Tongue (tissue), 3 donors: ENCODE measurements at places on chromosomes 5 and 9. TPM values are rescaled to one million over a fixed set of nuclear protein-coding genes. Genes with fewer than 3 reads are reported as not detected.
A peak's percentile ranks its signal among the peaks of the same experiment; 100 is the strongest.

Gene ENG
- 11.6 TPM for total RNA-seq

Gene LPCAT1
- total RNA-seq = 24.2 TPM

Gene SAPCD2
- total RNA-seq = 5.6 TPM

Gene TMEM8B
- total RNA-seq = 8.2 TPM

GRCh38 chr9:21841133-21841532 is 38.7 kb downstream of the MTAP start:
- no peak for DNase-seq

GRCh38 chr5:151181818-151182523 is 24.4 kb upstream of the ANXA6 start:
- DNase-seq = no peak

DNA sequence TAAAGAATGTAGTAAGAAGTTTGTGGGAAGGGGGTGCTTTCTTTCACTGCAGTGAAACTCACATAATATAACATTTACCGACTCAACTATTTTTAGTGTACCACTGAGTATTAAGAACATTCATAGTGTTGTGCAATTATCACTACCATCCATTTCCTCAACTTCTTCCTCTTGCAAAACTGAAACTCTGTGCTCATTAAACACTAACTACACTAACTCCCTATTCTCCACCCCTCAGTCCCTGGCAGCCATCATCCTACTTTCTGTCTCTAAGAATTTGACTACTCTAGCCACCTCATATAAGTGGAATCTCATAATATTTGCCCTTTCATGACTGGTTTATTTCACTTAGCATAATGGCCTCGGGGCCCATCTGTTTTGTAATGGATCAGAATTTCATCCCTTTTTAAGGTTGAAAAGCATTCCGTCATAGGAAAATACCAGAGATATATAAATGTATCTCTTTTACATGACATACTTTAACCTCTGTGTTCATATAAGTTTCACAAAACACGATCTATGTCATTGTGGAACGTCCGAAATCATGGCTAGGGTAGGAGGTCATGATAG is 56.3 kb upstream of the DIRAS2 start:
- no peak for DNase-seq

GRCh38 chr9:33952066-33952465 is 96.6 kb downstream of the UBAP2 start:
- DNase-seq = no peak

DNA sequence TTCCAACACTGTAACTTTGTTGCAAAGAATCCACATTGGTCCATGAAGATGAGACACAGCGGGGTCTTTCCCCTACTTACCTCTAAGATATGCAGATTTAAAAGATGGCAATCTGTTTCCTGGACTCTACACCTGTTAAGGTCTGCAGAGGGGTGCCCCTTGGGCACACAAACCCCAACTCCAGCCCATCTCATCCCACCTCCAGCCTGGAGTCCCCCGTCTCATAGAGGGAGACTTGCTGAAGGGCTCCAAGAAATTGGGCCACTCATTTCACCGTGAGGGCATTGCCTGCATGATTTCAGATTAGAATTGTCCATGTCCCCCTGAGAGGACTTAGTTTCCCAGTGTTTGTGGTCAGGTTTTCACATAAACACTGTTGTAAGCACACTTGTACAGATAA is 365.7 kb downstream of the IRX2 start:
- DNase-seq = no peak

GRCh38 chr5:34756781-34757624 is 82.0 kb upstream of the TTC23L start:
- peak; percentile 30 for DNase-seq

DNA sequence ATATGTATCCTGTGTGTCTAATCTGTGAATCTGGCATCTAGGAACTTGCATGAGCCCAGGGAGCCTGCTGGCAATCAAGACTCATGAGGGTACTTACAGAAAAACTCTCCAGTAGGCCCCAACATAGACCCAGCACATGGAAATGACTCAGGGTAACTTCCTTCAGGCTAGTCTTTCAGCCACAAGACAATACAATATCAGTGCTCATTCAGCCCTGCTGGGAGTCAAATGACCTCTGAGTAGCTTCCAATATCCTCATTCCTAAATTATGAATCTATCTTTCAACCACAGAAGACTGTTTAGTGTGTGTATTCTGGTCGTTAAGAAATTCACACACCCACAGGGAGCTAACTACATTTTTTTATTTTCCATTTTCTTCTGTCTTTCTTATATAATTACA is 1273.0 kb downstream of the EFNA5 start:
- peak; percentile 1 for DNase-seq

- DNase-seq = no peak
Measured at GRCh38 chr5:59645380-59645779, 248.1 kb downstream of the PDE4D start.

GRCh38 chr9:96344458-96345180 is 38.9 kb downstream of the SLC35D2 start:
- DNase-seq = peak; percentile 75

DNA sequence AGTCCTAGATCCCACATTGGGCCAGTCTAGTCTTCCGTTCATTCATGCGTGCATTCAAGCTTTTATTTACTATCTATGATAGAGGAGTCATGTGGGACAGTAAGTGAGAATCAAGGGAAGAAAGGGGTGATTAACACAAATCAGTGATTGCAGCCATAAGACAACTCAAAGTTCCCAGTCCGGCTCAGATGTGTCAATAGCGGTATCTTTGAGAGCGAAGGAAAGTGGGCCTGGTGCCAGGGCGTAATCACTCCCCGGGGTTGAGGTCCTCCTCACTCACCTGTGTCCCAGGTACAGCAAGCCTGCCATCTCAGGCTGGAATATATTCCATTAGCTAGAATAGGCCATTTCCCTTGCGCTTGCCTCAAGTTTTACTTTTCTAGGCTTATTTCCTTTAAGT is 196.3 kb downstream of the ATP10B start:
- no peak for DNase-seq

- DNase-seq = peak; percentile 81
Measured at GRCh38 chr5:155726267-155726666, 600.7 kb upstream of the SGCD start.

DNA sequence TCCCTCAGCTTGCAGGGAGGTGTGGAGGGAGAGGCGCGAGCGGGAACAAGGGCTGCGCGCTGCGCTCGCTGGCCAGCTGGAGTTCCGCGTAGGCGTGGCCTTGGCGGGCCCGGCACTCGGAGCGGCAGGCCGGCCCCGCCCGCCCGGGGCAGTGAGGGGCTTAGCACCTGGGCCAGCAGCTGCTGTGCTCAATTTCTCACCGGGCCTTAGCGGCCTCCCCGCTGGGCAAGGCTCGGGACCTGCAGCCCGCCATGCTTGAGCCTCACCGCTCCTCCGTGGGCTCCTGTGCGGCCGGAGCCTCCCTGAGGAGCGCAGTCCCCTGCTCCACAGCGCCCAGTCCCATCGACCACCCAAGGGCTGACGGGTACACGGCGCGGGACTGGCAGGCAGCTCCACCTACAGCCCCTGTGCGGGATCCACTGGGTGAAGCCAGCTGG is 1516.4 kb downstream of the EFNA5 start:
- no peak for DNase-seq

DNA sequence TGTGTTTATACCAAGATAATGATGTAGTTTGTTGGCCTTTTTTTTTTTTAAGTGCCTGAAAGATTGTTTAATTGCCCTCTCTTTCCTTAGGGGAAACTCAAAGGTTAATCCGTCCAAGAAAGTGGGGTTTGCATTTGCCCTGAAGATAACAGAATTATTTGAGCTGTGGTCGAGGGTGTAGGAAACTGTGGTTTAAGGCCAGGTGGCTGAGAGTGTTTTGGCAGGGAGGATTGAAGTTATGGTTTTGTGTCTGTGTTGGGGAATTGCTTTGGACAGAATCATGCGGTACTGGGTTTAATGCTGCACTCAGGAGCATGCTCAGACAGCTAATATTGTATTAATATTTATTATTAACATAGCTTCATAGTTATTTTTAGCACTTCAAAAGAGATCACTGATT is 509.8 kb downstream of the EBF1 start:
- DNase-seq = no peak

GRCh38 chr5:72171667-72172066 is 64.4 kb downstream of the MAP1B start:
- no peak for DNase-seq

DNA sequence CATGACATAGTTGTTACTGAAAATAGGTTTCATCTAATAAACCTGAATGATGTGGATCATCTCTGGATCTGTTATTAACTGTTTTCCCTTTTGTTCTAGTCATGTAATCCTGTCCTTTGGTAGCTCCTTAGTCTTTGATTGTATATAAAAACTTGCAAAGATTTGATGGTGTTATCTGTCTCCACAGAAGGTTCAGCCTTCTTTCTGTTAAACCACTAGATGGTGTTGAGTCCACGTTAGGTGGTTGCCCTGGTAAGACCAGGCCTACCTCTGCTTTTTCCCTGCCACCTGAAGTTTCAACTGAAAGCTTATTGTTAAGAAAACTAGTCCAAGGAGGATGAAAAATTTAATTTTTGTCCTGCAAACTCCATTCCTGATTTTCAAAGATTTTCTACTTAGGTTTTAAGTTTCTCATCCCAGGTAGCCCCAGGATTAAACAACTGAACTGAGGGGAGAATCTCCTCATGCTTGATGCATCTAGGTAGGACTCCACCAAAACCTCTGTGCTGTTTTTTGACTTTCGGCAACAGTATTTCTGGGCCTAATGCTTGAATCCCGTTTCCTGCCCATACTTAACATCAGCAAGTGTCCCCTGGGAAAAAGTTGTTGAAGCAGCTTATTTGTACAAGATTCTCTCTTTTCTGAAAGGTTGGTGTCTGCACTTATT is 68.5 kb downstream of the RICTOR start:
- no peak for DNase-seq

GRCh38 chr5:58804291-58804690 is 221.4 kb downstream of the RAB3C start:
- DNase-seq = no peak

Gene URM1
- 28.8 TPM for total RNA-seq

DNA sequence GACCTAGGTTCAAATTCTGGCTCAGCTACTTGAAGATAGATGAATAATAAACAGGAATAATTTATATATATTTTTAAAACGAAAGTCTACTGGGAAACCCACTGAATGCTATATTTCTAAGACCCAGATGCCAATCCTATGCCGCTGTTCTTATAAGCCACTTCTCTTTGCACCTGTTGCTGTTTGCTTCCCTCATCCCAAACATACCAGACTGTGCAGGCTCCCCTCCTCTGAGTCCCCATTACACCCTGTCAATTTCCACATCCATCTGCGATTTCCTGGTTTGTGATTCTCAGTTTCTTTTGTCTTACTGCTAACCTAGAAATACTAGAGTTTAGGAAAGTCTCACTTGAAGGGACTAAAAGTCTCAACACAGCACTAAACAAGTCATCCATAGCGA is 92.8 kb upstream of the CAST start:
- DNase-seq = no peak

Gene ANKRD55
- not detected for total RNA-seq

- no peak for DNase-seq
Measured at GRCh38 chr9:92245005-92245797, 48.3 kb downstream of the IARS1 start.

- DNase-seq = no peak
Measured at GRCh38 chr5:58786035-58786434, 203.2 kb downstream of the RAB3C start.

- DNase-seq = no peak
Measured at GRCh38 chr9:34185778-34186551, 7.1 kb downstream of the UBAP1 start.

DNA sequence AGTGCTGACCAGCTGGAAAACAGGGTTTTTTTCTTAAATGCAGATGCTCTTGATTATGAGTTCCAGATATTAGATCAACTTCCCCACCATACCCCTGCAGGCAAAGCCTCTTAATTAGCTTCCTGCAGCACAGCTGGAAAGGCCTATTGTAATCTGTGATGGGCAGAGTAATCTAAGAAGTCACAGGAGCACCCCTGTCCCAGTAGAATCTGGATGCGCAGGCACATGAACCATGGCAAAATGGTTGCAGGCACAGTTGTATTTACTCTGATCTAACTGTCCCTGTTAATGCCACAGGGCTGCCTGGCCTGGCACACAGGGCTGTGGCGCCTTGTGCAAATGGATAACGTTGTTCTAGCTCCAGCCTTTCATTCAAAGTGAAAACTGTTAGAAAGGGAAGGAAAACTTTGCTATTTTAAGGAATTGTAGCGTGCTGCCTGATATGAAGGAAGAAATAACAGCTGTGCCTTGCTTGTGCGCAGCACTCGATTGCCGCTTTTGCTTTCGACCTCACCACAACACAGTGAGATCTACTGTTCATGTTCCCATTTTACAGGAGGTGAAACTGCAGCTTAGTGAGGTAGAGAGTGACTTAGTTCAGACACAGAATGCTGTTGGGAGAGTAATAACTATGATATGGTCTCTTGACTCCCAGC is 2.3 kb downstream of the TGFBI start:
- no peak for DNase-seq

DNA sequence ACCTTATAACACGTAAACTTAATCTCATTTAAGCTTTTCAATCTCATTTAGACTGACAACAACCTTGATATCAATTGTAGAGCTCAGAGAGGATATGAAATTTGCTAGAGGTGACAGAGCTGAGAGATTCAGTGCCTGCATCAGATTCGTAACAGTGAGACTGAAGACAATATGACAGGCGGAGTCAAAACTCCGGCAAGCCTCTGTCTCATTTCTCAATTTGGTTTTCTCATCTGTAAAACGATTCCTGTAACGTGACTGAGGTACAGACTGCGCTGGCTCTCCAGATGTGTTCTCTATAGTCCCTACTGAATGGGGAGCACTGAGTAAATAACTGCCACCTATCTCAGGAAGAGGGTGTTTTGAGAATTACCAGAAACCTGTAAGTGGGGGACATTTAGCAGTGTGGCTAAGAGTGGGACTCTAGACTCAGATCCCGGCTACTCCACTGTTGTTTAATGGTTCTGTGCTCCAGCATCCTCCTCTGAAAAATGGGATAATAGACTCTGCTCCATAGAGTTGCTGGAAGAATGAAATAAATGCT is 3.0 kb upstream of the MCIDAS start:
- no peak for DNase-seq

Gene CLPTM1L
- total RNA-seq = 85.3 TPM

DNA sequence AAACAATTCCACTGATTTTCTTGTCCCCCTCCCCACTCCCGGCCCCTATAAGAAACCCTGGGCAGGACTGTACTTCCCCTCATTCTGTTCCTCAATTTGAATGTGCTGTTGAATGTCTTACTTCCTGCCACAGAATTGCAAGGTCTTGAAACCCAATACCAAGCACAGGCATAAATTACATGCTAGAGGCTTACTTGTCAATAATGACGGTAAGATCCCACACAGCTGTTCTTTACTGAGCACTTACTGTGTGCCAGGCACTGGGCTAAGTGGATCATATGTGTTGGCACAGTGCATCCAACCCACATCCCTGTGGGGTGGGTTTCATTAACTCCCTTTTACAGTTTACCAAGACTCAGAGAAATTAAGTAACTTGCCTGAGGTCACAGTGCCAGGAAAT is 63.4 kb downstream of the MVB12B start:
- peak; percentile 60 for DNase-seq

GRCh38 chr9:20042128-20042711 is 253.4 kb upstream of the SLC24A2 start:
- DNase-seq = no peak
